Psoas muscle (tissue), 8 donors: ENCODE measurements at places on chromosomes 2 and 18. TPM values are rescaled to one million over a fixed set of nuclear protein-coding genes. Genes with fewer than 3 reads are reported as not detected.

DNA sequence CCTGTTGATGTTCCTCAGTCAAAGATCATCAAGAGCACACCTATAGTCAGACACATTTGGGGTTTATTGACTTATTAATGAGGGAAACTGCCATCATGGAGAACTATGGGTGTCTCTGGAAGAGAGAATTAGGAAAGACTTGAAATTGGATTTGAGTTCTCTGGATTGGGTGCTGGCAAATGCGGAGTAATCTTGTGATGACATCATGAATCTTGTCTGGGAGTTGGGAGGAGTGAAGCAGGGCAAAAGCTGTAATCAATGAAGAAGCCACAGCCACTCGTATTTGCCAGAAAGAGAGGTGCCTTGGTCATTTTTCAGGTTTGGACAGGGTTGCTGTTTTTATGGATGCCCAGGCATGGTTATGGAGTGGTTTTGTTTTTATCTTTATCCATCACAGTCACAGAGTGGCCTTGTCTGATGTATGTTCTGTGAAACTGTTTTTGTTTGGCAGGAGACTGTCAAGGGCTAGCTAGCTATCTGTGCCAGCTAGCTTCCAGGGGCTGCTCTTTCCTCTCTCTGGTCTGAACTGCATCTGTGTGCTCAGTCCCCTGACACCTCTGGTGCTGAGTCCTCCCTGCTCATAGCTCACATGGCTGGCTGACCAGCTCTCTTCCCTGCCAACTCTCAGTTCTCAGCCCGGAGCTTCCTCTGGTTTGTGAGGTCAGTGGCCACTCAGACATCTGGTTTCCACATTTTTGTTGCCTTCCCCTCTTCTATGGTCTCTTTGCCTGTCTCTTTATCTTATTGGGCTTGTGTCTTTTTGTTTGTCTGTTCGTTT is 193.4 kb upstream of the RMP24 start:
- H3K4me3 ChIP-seq, result no peak overlapping the region
- H3K27me3 ChIP-seq, result no peaks in the 10 kb centered on the region
- no peaks in the 10 kb centered on the region for H3K4me1 ChIP-seq
- H3K27ac ChIP-seq, result no peak overlapping the region

DNA sequence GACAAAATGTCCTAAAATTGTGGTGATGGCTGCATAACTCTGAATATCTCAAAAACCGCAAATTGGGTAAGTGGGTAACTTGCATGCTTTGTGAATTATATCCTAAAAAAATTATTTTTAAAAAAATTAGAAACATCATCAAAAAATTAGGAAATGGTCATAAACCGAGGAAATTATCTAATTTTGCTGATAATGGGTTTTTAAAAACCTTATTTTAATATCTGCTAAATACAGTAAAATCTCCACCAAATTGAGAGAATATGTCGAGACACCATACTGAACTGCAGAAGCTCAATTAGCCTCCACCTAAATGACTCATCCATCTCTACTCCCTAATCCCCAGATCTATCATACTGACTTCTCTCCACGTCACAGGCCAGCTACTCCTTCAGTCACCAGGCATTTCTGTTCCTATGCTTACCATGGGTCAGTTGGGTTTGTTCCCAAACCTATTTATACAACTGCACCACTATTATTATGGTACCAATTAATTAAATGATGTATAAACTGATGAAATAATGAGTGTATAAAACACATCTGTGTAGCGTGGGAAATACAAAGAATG is 36.1 kb downstream of the SPIRE1 start:
- no peaks in the 10 kb centered on the region for H3K36me3 ChIP-seq
- H3K4me3 ChIP-seq, result no peak overlapping the region
- H3K27me3 ChIP-seq, result no peaks in the 10 kb centered on the region
- no peak overlapping the region for H3K27ac ChIP-seq

GRCh38 chr18:73087282-73087977 is 219.6 kb upstream of the NETO1 start:
- H3K4me1 ChIP-seq, result no peaks in the 10 kb centered on the region
- no peak overlapping the region for H3K4me3 ChIP-seq
- no peaks in the 10 kb centered on the region for H3K36me3 ChIP-seq

- H3K27ac ChIP-seq, result no peak overlapping the region
- no peaks in the 10 kb centered on the region for H3K4me1 ChIP-seq
- DNase-seq, result peak; percentile 54
- H3K4me3 ChIP-seq, result no peak overlapping the region
- H3K36me3 ChIP-seq, result no peaks in the 10 kb centered on the region
Observed at GRCh38 chr2:229335877-229336346, 64.8 kb upstream of the PID1 start.

DNA sequence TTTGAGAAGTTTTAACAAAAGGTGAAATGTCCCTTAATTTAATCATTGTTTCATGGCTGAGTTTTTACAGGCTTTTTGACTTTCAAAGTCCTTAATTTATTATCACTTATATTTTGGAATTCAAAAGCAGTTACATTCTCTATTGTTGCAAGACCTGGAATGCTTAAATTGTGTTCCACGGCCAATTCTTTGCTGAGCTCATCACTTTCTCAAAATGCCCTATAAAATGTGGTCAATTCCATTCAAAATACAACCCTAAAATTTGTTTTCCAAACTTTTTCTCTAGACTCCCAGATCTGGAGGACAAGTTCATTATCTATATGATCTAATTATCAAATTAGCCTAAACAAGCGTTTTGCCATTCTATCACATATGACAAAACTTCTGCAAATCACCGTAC is 1051.2 kb downstream of the TDRD15 start:
- no peaks in the 10 kb centered on the region for H3K4me1 ChIP-seq
- H3K27me3 ChIP-seq, result no peaks in the 10 kb centered on the region
- no peak for DNase-seq
- no peak overlapping the region for H3K27ac ChIP-seq
- H3K36me3 ChIP-seq, result no peaks in the 10 kb centered on the region

DNA sequence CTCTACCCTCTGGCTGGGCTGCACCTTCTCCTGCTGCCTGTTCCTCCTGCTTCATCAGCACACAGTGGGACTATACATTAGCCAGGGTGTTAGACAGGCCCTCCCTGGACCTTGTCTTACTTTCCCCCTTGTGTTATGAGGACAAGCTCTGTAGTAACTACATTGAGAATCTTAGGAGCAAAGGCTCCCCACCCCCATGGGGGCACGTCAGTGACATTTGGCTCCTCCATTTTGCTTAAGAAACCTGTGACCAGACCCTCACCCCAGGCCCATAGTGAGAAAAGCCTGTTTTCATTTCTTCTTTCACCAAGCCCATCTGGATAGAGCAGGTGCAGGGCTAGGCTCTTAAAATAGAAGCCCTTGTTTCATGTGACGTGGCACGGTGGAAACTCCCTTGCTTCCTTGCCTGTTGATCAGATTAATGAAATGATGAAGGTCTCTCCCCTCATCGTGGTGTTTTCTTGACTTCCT is 146.7 kb downstream of the RPIA start:
- H3K27ac ChIP-seq, result no peak overlapping the region
- H3K27me3 ChIP-seq, result no peaks in the 10 kb centered on the region
- DNase-seq, result no peak

DNA sequence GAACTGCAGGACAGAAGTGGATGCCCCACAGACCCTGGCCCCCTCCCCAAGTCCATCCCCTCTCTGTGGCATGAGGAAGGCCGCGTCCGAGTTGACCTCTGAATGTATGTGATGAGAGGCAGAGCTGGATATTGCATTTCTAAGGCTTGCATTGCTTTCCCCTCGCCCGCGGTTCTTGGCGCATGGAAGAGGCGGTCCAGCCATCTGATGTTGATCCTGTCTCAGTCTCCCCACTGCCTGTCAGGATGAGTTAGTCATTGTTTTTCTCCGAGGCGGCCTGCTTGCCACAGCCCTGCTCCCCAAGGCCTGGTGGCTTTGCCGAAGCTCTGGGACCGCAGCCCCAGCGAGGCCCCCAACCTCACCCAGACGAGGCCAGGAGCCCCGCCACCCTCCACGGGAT is 88.6 kb downstream of the SMAD7 start:
- DNase-seq, result no peak
- H3K27ac ChIP-seq, result no peak overlapping the region

- H3K36me3 ChIP-seq, result peaks cover 63% of the 10 kb centered on the region
- H3K4me3 ChIP-seq, result no peak overlapping the region
- H3K4me1 ChIP-seq, result peaks cover 8% of the 10 kb centered on the region
Observed at GRCh38 chr2:241155936-241156335, 5.7 kb downstream of the PPP1R7 start.

- H3K4me1 ChIP-seq, result peaks cover 45% of the 10 kb centered on the region
- no peak overlapping the region for H3K4me3 ChIP-seq
- no peak overlapping the region for H3K27ac ChIP-seq
Observed at GRCh38 chr2:231184319-231184718, 14.1 kb upstream of the ARMC9 start.

- DNase-seq, result no peak
- H3K36me3 ChIP-seq, result no peaks in the 10 kb centered on the region
- no peaks in the 10 kb centered on the region for H3K27me3 ChIP-seq
- no peaks in the 10 kb centered on the region for H3K4me1 ChIP-seq
- no peak overlapping the region for H3K4me3 ChIP-seq
Observed at GRCh38 chr18:68376926-68377325, 338.0 kb downstream of the TMX3 start.

The ANKRD36B gene
- 2.8 TPM for total RNA-seq

The FEV gene
- total RNA-seq, result not detected
